T-helper 2 cell (primary cell): ENCODE measurements at places on chromosomes 5 and 9.

DNA sequence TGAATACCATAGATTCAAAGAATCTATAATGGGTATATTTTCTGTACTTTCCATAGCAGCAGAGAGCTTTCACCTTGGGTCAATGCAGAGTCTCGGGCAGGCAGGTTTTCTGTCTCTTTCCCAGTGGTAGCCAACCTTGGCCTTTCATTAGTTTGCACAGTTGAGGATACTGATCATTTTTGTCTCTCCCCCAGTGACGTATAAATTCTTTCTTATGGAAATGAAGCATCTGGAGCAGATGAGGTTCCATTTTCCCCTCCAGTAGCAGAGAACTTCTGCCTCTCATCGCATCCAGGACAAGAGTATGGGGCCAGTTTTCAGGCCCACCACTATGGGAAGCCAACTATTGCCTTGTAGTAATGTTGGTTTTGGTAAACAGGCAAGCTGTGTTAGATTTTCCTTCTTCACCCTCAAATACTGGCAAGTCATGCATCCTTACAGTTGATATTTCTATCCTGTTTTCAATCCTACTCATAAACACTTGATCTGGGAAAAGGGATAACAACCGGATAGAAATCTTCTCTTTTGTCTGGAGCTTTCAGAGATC is 845.2 kb upstream of the CDH18 start:
- peak; percentile 0 for DNase-seq

GRCh38 chr9:107737987-107738743 is 248.6 kb upstream of the KLF4 start:
- DNase-seq = no peak

- no peak for DNase-seq
Observed at GRCh38 chr5:68740226-68740910, 353.4 kb upstream of the SLC30A5 start.

- peak; percentile 81 for DNase-seq
Observed at GRCh38 chr5:140302786-140303639, at the start of gene PFDN1. PFDN1 (minus strand) TSS chr5:140303101; CDS start chr5:140303073, 28 bp downstream.

- no peak for DNase-seq
Observed at GRCh38 chr5:147479444-147479843, 30.4 kb downstream of the DPYSL3 start.

DNA sequence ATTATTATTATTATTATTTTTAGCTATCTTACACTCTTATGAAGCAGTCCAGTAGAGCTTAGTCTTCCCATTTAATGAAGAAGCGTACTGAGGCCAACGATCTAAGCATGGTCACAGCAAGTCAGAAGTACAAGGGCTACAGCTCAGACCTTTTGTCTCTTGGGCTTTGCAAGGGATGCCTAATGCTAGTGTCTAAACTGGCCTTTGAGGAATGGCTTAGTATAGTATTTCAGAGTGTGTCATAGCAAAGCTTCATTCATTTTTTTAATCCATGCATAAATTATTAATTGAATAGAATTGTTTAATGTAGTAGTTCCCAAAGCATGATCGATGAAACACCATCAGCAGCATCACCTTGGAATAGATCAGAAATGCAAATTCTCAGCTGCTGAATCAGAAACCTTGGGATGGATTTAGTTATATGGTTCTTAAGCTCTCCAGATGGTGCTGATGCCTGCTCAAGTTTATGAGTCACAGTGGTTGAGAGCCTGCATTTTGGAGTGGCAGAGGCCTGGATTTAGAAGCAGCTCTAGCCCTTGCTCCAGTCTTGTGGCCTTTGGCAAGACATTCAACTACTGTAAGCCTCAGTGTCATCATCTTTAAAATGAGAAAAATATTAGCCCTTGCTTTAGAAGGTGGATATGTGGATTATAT is 6.1 kb downstream of the IL12B start:
- DNase-seq = no peak

GRCh38 chr9:115978659-115979096 is 174.9 kb upstream of the PAPPA start:
- DNase-seq = no peak

- no peak for DNase-seq
Observed at GRCh38 chr9:98365781-98366180, 110.3 kb upstream of the TBC1D2 start.

GRCh38 chr9:134484479-134484878 is 157.1 kb upstream of the COL5A1 start:
- DNase-seq = no peak

GRCh38 chr9:132708769-132709430 is 38.6 kb downstream of the GTF3C4 start:
- DNase-seq = no peak

GRCh38 chr9:88567870-88568269 is 32.9 kb downstream of the NXNL2 start:
- DNase-seq = no peak

- DNase-seq = no peak
Observed at GRCh38 chr9:129414993-129415941, 205.6 kb downstream of the C9orf50 start.

DNA sequence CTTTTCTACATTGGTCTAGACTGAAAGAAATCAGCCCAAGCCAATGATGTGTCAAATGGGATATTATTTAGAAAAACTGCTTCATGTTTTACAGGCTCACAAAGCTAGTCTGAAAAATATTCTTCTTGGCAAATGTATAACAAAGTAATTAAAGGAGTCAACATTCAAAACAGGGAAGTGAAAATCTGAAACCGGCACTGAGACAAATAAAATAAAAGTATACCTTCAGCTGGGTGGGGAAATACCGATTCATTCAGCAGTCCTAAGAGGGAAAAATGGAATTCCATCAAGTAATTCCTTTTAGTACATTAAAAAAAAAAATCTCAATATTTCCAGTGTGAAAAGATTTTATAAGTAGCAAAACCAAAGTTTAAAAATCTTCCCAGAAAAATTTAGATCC is 259.6 kb upstream of the SLC24A2 start:
- DNase-seq = no peak

DNA sequence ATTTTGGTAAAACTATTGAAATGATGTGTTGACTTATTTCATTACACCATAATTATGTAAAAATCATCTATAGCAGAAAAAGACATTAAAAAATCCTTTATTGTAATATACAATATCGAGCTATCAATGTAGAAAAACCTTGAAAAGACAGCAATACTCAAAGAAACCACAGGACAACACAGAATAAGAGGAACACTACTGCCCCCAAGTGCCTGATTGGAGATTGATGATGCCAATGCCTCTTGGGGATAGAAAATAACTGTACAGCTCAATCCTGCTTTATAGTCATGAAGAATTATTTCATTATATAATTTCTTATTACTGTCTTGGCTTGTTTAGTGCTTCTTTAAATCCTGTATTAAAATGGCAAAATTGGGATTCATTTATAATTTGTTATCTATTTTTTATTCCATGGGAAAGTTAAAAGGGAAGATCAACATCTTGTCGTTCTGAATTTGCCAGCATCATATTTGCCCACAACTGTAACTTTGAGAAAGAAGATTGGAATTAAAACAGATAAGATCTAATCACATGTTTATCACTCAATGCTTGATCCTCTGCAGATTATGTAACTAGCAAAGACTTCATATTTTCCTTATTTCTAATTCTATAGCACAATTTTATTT is 337.5 kb downstream of the CDH9 start:
- DNase-seq = no peak

GRCh38 chr5:36162810-36163486 is 11.0 kb downstream of the SKP2 start:
- no peak for DNase-seq

GRCh38 chr5:95445995-95446394 is 54.8 kb downstream of the FAM81B start:
- no peak for DNase-seq

GRCh38 chr9:88651682-88652633 is 117.0 kb downstream of the NXNL2 start:
- no peak for DNase-seq
